ENCODE measurements at places on chromosomes 12 and 14.

DNA sequence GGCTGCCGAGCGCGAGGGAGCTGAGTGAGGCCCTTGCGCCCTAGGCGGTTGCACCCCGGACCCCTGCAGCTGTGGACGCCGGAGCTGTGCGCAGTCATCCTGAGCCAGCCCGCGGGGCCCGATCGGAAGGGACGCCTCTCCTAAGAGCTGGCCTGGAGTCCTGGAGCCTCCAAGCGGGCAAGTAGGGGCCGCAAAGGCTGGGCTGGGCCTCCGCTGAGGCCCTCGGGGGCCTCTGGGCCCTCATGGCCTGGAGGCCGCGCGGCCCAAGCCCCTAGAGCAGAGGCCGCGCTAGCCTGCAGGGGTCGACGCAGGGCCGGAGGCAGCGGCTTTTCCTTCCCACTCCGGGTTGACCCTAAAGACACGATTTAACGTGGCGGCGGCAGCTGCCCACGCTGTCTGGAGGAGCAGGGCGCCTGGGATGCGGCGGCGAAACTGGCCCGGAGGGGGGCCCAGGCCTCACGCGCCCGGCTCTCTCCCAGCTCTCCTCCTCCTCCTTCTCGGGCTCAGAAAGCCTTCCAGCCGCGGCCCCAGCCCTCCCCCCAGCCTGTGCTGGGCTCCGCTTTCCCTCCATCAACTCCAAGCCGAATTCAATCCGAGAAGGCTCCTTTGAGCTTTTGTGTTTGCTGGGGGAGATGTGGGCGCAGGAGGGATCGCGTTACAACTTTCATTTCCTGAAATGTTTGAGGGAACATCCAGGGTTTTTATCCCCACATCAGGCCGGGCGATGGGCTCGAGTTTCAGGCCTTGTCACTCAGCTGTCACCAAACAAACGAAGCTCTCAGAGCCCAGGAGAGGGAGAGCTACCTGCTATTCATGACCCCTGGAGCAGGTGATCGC is 11.6 kb downstream of the SIX1 start:
- DNase-seq, result no peak

DNA sequence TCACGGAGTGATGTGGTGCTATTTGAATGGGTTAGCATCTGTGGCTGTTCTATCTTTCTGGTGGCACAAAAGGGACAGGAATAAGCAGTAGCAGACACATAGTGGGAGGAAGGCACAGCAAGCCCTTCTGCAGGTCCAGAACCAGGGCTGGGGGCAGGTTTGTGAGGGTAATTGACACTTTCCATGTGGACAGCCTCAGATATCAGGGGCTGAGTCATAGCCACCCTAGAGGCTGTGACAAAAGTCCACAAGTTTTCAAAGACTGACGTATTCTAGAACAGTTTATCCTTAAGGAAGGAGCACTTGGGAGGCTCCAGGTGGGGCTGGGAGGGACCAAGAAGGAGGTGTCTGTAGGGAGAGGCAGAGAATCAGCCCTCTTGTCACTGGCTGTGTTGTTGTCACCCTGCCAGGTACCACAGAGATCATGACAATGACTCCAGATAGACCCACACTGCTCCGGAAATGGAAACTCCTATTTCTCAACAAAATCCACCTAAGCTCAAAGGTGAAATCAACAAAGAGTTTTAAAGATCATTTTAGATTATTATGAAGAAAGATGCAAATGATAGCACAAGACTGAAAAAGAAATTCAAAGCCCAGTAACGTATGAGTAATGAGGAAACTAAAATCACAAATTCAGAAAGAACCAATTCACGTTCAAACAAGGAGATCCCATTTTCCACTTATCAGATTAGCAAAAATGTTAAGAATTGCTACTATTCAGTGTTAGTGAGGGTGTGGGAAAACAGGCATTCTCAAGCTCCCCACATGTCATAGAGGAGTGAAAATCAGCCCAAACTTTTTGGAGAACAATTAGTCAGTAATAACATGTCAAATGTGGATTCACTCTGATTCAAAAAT is 48.3 kb downstream of the NFKBIA start:
- no peak for DNase-seq

GRCh38 chr12:65962921-65963861 is 138.9 kb downstream of the HMGA2 start:
- no peak for DNase-seq

- DNase-seq, result no peak
Measured at GRCh38 chr12:8647968-8648367, 14.7 kb downstream of the MFAP5 start.

- DNase-seq, result no peak
Measured at GRCh38 chr14:73633116-73634010, 11.4 kb upstream of the DNAL1 start.
